Naive thymus-derived CD8-positive, alpha-beta T cell (primary cell): ENCODE measurements at places on chromosomes 7 and 10. TPM values are rescaled to one million over a fixed set of nuclear protein-coding genes. Genes with fewer than 3 reads are reported as not detected.

GRCh38 chr10:69960988-69961880, 91.4 kb upstream of the MACROH2A2 start:
- no peaks in the 10 kb centered on the region for H3K27me3 ChIP-seq
- no peak overlapping the region for H3K4me3 ChIP-seq

GRCh38 chr10:30057894-30058556, 1.4 kb downstream of the JCAD start:
- H3K27me3 ChIP-seq: peaks cover 41% of the 10 kb centered on the region
- H3K4me3 ChIP-seq: peak overlapping the region; percentile 29
- H3K27ac ChIP-seq: no peak overlapping the region

GRCh38 chr10:126387041-126387921, 996 bp downstream of the ADAM12 start:
- peaks cover 9% of the 10 kb centered on the region for H3K4me1 ChIP-seq
- H3K27me3 ChIP-seq: peaks cover 52% of the 10 kb centered on the region
- no peak overlapping the region for H3K4me3 ChIP-seq
- DNase-seq: no peak

DNA sequence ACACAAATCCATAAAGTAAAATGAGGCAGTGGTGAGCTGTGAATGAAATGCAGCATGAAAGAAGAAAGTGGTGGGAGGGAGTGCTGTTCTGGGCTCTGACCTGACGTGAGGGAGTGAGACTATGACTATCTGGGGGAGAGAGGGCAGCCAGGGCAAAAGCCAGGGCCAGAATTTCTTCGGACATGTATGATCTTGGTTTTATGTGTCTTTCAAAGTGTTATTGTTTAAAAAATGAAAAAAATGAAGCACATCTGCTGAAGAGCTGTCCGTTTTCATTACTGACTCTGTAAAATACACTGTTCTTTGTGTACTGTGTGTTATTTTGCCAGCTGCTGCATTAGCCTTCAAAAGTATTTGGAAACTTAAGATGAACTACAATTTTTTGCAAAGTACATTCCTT, 70.2 kb upstream of the KLF14 start:
- H3K4me1 ChIP-seq: no peaks in the 10 kb centered on the region
- H3K27me3 ChIP-seq: peaks cover 18% of the 10 kb centered on the region
- no peaks in the 10 kb centered on the region for H3K36me3 ChIP-seq
- no peak overlapping the region for H3K27ac ChIP-seq
- DNase-seq: no peak

DNA sequence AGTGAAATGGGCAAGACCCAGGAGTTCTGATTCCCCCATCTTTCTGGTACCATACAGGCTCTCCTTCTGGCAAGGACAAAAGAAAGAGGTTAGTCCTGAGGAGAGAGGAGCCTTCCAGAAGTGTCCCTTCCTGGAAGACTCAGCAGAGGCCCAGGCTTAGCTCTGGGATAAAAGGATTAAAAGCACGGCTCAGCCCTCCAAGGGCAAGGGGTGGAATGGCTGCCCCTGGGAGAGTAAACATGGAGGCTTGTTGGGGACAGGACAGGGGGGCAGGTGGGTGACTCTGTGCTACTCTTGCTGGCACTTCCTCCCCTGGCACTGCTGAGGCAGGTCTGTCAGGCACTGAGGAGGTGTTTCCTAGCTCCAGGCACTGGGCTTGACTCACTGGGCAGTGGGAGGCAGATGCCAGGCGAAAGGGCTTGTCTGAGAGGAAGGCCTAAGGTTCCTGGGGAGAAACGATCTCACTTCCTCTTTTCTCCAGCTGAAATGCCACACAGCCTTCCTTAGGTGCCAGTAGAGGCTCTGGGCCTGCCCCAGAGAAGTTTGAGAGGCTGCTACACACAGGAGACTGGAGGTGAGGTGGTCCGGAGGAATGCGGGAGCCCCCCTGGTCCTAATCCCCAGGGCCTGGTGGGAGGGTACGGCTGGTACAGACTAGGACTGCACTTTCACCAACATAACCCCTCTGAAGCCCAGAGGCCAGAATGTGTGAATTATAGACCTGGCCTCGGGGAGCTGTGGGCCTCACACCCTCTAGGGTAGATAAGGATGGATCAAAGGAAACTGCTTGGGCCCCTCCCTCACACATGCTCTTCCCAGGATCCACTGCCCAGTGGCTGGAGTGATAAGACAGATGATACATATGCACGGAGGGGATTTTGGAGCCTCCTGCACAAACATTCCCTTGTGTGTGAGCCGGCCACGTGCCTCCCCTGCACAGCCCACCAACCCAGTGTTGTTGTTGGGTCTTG, 63.2 kb upstream of the PODXL start:
- H3K36me3 ChIP-seq: no peaks in the 10 kb centered on the region
- no peak overlapping the region for H3K4me3 ChIP-seq

- H3K36me3 ChIP-seq: no peaks in the 10 kb centered on the region
- no peaks in the 10 kb centered on the region for H3K4me1 ChIP-seq
- H3K4me3 ChIP-seq: no peak overlapping the region
- peaks cover 45% of the 10 kb centered on the region for H3K27me3 ChIP-seq
- H3K27ac ChIP-seq: no peak overlapping the region
These were observed 282.5 kb downstream of the GLRX3 start for GRCh38 chr10:130418731-130419130.

- H3K36me3 ChIP-seq: peaks cover 4% of the 10 kb centered on the region
- no peak overlapping the region for H3K27ac ChIP-seq
- peaks cover 39% of the 10 kb centered on the region for H3K27me3 ChIP-seq
- peak overlapping the region; percentile 61 for H3K4me3 ChIP-seq
These were observed 1.2 kb downstream of the HOXA10 start for GRCh38 chr7:27172823-27173510.

GRCh38 chr10:114773197-114773532, 48.4 kb upstream of the FHIP2A start:
- no peak overlapping the region for H3K27ac ChIP-seq
- H3K4me3 ChIP-seq: no peak overlapping the region
- no peaks in the 10 kb centered on the region for H3K4me1 ChIP-seq
- no peak for DNase-seq
- H3K36me3 ChIP-seq: no peaks in the 10 kb centered on the region

DNA sequence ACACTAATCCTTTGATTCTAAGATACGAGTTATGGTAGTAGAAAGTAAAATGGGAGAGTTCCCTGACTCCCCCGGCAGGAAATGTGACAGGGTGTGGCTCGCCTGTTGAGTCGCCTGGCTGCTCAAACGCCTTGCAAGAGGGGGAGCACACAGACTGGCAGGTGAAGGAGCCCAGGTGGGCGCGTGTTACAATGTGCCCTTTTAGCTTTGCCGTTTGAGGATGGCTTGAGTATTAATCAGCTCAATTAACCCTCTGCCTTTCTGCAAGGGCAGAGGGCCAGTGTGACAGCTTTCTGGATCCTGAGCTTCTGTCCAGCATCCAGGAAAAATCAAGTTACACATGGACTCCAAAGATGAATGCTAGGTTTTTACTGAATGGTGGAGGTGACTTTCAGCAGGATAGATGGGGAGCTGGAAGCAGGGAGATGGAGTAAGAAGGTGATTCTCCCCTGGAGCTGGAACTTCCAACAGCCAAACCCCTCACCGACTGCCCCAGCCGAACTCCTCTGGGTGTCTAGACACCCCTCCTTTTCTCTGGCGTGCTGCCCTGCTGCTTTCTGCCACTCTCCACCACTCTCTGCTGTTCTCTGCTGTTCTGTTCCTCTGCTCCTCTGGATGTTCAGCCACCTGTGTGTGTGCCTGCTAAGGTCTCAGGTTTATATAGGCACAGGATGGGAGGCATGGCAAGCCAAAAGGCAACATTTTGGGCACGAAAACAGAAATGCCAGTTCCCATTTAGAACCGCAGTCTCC, 548.8 kb upstream of the KCND2 start:
- no peak overlapping the region for H3K4me3 ChIP-seq
- no peaks in the 10 kb centered on the region for H3K4me1 ChIP-seq
- H3K27me3 ChIP-seq: no peaks in the 10 kb centered on the region
- no peak overlapping the region for H3K27ac ChIP-seq
- H3K36me3 ChIP-seq: no peaks in the 10 kb centered on the region

DNA sequence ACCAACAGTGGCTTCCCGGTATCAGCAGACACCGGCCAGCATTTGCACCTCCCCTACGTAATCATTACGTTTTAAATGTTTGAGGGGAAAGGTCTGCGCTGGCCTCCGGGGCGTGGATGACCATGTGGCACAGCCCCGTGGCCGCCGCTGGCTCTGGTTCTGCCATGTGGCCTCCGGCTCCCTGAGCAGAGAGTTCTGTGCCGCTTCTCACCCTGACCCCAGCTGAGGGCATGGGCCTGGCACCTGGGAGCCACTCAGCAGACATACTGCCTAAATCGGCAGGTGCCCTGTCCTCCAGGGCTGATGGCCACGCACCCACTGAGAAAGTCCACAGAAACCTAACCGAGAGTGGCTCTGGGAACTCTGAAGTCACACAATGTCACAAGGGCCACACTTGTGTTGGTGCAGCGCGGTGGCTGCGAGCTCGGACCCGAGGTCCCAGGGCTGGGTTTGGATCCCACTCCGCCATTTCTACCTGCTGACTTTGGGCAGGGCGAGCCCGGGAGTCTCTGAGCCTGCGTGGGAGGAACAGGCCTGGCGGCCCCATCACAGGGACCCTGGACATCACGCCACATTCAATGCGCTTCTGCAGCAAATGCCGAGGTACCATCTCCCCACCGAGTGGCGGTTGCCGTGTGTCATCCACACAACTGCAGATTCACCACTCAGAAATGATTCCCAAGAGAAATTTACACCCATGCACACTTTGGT, 25.3 kb downstream of the CFAP46 start:
- no peak overlapping the region for H3K27ac ChIP-seq
- no peaks in the 10 kb centered on the region for H3K27me3 ChIP-seq
- no peaks in the 10 kb centered on the region for H3K4me1 ChIP-seq
- no peaks in the 10 kb centered on the region for H3K36me3 ChIP-seq
- H3K4me3 ChIP-seq: no peak overlapping the region
- peak; percentile 53 for DNase-seq

GRCh38 chr7:77980087-77980713, 181.6 kb downstream of the PHTF2 start:
- H3K27ac ChIP-seq: no peak overlapping the region
- no peak overlapping the region for H3K4me3 ChIP-seq
- no peaks in the 10 kb centered on the region for H3K4me1 ChIP-seq
- H3K36me3 ChIP-seq: no peaks in the 10 kb centered on the region
- peaks cover 3% of the 10 kb centered on the region for H3K27me3 ChIP-seq
- DNase-seq: no peak

DNA sequence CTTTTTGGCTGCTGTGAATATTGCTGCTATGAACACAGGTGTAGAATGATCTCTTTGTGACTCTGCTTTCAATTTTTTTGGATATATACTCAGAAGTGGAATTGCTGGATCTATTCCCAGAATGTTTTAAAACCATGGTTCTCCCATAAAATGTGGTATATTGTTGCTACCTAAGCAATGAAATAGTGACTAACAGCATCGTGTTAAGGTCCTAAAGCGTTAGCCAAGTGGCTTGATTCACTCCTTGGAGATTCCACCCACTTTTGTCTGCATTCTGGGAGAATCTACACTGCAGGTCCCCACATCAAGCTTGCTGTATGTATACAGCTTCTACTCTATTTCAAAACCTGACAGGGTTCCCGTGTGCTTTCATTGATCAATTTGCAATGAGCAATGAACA, 105.6 kb downstream of the CDK6 start:
- H3K4me3 ChIP-seq: no peak overlapping the region
- peaks cover 36% of the 10 kb centered on the region for H3K4me1 ChIP-seq
- no peaks in the 10 kb centered on the region for H3K27me3 ChIP-seq
- H3K36me3 ChIP-seq: peaks cover 1% of the 10 kb centered on the region
- no peak for DNase-seq
- peak overlapping the region; percentile 57 for H3K27ac ChIP-seq

Gene TAS2R3
- 5.0 TPM for total RNA-seq

Gene NYAP1
- not detected for total RNA-seq

Gene HOXA5
- total RNA-seq: not detected

Gene HOXA6
- not detected for total RNA-seq

Gene PAOX
- 11.9 TPM for total RNA-seq

Gene VPS41
- total RNA-seq: 66.0 TPM

Gene SHOC2
- 72.6 TPM for total RNA-seq

Gene PNLIPRP1
- not detected for total RNA-seq

Gene MLXIPL
- not detected for total RNA-seq
